Fibroblast of skin of scalp (primary cell): ENCODE measurements at places on chromosomes 7 and 10.
A peak's percentile ranks its signal among the peaks of the same experiment; 100 is the strongest.

DNA sequence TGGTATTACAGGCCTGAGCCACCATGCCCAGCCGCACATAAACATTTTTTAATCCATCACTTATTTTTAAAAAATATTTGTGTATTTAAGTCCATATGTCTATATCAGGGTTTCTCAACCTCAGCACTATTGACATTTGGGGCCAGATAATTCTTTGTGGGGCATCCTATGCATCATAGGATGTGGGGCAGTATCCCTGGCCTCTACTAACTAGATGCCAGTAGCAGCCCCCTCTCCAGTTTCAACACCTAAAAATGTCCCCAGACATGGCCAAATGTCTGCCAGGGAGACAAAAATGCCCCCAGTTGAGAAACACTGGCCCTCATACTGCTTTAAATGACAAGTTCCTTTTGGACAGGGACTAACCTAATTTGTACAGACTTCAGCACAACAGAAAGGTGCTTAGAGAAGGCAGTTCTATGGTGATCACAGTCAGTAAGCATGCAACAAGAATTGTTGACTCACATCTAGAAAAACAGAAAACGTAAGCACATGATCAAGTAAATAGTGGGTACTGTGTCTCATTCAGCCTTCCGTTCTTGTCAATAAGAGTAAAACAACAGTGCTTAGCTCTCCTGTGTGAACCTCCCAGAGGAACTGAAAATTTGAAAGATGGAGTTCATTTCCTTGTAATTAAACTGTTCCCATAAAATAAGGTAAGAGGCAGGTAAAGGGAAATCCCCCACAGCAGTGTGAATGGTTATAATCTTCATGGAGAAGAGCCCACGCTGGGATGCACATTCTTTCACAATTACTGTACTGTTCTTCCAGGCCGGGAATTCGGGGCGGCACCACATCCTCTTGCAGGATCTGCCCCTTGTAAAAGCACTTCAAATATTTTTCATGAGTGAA lies 17.3 kb upstream of the ADRB1 start:
- DNase-seq = peak; percentile 86

DNA sequence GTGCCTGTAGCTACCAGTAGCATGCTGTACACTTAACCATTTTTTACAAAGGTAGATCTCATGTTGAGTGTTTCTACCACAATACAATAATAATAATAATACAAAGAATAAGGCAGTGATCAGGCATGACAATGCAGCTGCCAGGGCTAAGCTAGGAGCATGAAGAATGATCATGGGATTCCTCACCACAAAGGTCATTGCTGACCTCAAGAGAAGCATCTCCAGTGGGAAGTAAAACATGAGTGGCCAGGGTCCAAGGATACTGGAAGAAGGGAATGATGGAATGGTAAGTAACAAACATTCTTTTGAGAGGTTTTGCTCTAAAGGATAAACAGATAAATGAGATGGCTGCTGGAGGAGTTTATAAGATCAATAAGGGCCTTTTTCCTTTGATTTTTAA lies 591.1 kb downstream of the TNS3 start:
- peak; percentile 30 for DNase-seq

GRCh38 chr10:132385721-132386418 lies 11.1 kb upstream of the PWWP2B start:
- DNase-seq = no peak

- DNase-seq = no peak
Measured at GRCh38 chr10:73763343-73763742, 18.5 kb upstream of the CHCHD1 start.

- peak; percentile 51 for DNase-seq
Measured at GRCh38 chr7:18019555-18019954, 8.1 kb downstream of the PRPS1L1 start.

- DNase-seq = no peak
Measured at GRCh38 chr10:88110822-88111221, 247.4 kb downstream of the PTEN start.

- no peak for DNase-seq
Measured at GRCh38 chr10:47112612-47113011, 187.4 kb upstream of the GDF10 start.
